ENCODE measurements at places on chromosomes 4 and X. TPM values are rescaled to one million over a fixed set of nuclear protein-coding genes. Genes with fewer than 3 reads are reported as not detected.

DNA sequence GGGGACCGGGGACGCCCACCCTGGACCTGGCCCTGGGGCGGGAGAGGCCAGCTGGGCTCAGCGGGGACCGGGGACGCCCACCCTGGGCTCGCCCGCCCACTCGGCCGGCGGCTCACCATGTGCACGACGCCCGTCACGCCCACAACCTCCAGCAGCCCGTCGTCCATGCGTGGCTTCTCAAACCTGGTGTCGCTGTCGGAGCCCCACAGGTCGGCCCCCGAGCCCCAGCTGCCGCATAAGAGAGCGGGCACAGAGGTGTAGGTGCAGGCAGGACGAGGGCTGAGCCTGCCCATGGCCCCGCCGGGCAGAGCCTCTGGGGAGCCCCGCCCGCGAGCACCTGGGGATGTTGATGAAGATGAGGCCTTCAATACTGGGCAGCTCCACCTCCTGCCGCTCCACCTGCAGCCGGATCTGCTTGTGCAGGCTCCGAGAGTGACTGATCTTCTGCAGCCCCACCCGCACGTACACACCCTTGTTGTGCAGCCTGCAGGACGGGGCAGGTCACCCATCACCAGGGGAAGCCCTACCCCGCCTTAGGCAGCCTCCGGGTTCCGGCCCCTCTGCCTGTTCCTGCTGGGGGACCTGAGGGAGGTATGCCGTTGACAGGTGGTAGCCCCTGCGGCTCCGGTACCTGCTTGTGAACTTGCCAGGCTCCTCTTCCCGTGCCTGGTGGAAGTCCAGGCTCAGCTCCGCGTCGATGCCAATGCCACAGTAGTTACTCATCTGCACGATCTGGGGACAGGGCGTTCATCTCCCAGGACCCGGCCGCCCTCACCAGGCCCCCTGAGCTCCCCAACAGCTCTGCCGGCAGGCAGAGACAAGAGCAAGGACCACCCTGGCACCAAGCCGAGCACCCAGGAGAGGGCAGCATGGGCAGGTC, 11.8 kb downstream of the DGKQ start:
- H3K27me3 ChIP-seq, result no peaks in the 10 kb centered on the region
- H3K4me1 ChIP-seq, result no peaks in the 10 kb centered on the region
- H3K4me3 ChIP-seq, result no peak overlapping the region
- no peaks in the 10 kb centered on the region for H3K36me3 ChIP-seq

DNA sequence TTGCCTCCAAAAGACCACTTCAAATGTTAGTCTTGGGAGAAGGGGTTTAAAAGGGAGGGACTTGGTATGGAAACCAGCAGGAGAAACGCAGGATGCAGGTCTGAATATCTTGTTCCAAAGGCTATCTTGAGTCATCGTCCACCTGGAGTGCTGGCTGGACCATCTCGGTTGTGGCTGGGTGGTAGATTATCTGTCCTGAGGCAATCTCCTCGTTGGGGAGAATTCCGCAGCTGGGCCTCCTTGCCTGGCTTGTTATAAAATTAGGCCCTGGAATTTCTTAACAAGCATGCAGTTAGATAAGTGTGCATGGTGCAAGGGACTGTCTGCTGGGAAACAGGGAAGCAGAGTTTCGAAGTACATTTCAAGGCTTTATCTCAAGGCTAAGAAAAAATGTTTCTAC, 2045.7 kb upstream of the TENM3 start:
- H3K4me1 ChIP-seq, result no peaks in the 10 kb centered on the region
- H3K27ac ChIP-seq, result no peak overlapping the region
- H3K36me3 ChIP-seq, result no peaks in the 10 kb centered on the region
- no peak for DNase-seq
- no peaks in the 10 kb centered on the region for H3K27me3 ChIP-seq

DNA sequence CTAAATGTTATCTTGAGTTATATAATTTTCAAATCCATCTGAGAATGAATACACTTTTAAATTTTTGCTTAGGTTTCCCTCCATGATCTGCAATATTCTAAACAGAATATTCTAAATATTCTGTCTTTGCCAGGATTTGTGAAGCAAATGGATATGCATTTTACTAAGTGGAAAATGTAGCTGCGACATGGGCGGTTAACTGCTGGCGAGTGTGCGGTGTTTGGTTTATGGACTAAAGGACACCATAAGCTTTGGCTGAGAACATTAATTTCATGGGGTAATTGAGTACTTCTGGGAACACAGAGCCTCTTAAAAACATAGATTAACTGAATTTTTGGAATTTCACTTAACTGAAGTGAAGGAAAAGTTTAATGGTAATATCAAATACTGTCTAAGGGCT, 153.8 kb upstream of the ETNPPL start:
- no peaks in the 10 kb centered on the region for H3K36me3 ChIP-seq
- H3K27me3 ChIP-seq, result no peaks in the 10 kb centered on the region
- H3K4me1 ChIP-seq, result no peaks in the 10 kb centered on the region
- DNase-seq, result no peak

- DNase-seq, result no peak
- no peaks in the 10 kb centered on the region for H3K27me3 ChIP-seq
- H3K27ac ChIP-seq, result no peak overlapping the region
- H3K4me3 ChIP-seq, result no peak overlapping the region
These were observed 81.5 kb downstream of the SHROOM2 start for GRCh38 chrX:9867753-9868152.

- H3K27me3 ChIP-seq, result no peaks in the 10 kb centered on the region
- no peaks in the 10 kb centered on the region for H3K4me1 ChIP-seq
- H3K36me3 ChIP-seq, result no peaks in the 10 kb centered on the region
- no peak for DNase-seq
- H3K27ac ChIP-seq, result no peak overlapping the region
- no peak overlapping the region for H3K4me3 ChIP-seq
These were observed 2595.3 kb downstream of the ARAP2 start for GRCh38 chr4:33649015-33649414.

GRCh38 chrX:17732138-17732783, 5.0 kb upstream of the SCML1 start:
- H3K27ac ChIP-seq, result no peak overlapping the region
- no peak overlapping the region for H3K4me3 ChIP-seq
- no peaks in the 10 kb centered on the region for H3K27me3 ChIP-seq
- no peak for DNase-seq
- H3K36me3 ChIP-seq, result no peaks in the 10 kb centered on the region

DNA sequence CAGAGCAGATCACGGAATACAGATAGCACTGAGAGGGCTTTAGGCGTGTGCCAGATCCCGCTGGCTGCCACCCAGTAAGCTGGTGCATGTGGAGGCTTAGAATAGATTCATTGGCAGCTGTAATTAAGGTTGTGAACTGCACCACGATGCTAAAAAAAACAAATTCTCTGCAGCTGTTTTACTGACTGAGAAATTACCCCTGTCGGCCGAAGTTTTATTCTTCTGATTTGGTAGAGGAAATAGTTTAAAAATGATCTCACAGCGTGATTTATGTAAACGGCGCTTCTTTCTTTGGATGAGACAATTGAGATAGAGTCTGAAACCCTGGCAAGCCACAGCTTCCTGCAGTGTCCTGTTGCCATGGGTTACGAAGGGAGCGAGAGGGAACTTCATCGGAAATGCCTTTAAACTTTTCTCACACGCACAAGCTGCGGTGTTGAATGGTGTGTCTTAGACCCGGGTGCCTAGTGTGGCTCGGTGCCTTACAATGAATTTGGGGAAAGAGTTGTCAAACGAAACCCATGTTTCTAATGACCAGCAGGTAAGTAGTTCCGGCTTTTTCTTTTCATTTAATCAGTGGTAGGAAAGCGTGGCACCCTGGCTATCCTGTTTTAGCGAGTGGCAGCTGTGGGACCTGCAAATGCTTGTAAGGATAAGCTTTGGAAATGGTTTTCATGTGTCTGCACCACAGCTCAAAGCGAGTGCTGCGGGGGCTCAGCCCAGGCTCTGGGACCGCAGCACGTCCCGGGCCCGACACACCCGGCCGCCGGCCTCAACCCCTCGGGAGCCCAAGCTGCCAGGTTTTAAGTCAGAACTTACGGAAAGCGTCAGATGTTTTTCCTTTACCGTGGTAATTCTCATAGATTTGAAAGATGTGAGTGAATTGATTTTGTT, 71.7 kb upstream of the HGFAC start:
- peaks cover 12% of the 10 kb centered on the region for H3K27me3 ChIP-seq
- DNase-seq, result no peak
- H3K4me1 ChIP-seq, result peaks cover 14% of the 10 kb centered on the region

- no peaks in the 10 kb centered on the region for H3K27me3 ChIP-seq
- H3K36me3 ChIP-seq, result no peaks in the 10 kb centered on the region
- no peak for DNase-seq
- no peak overlapping the region for H3K27ac ChIP-seq
- no peak overlapping the region for H3K4me3 ChIP-seq
These were observed 107.3 kb downstream of the PSAPL1 start for GRCh38 chr4:7327341-7327885.

GRCh38 chr4:42151568-42152506, 618 bp downstream of the BEND4 start:
- H3K27me3 ChIP-seq, result peaks cover 22% of the 10 kb centered on the region
- H3K27ac ChIP-seq, result no peak overlapping the region
- H3K4me1 ChIP-seq, result peaks cover 9% of the 10 kb centered on the region
- peak overlapping the region; percentile 66 for H3K4me3 ChIP-seq

GRCh38 chrX:105328773-105329172, 108.3 kb upstream of the TEX13A start:
- DNase-seq, result no peak
- no peaks in the 10 kb centered on the region for H3K27me3 ChIP-seq
- H3K27ac ChIP-seq, result no peak overlapping the region
- H3K36me3 ChIP-seq, result no peaks in the 10 kb centered on the region

- no peaks in the 10 kb centered on the region for H3K27me3 ChIP-seq
- H3K4me1 ChIP-seq, result no peaks in the 10 kb centered on the region
- no peak overlapping the region for H3K4me3 ChIP-seq
- DNase-seq, result no peak
These were observed 47.6 kb downstream of the POLA1 start for GRCh38 chrX:24741330-24741729.

- H3K36me3 ChIP-seq, result no peaks in the 10 kb centered on the region
- H3K27me3 ChIP-seq, result no peaks in the 10 kb centered on the region
- H3K4me3 ChIP-seq, result no peak overlapping the region
- DNase-seq, result no peak
- no peak overlapping the region for H3K27ac ChIP-seq
- H3K4me1 ChIP-seq, result no peaks in the 10 kb centered on the region
These were observed 565.8 kb upstream of the SPANXN1 start for GRCh38 chrX:144681501-144681900.

Gene TEX13C
- total RNA-seq, result 0.09 TPM

Gene SH2D1A
- total RNA-seq, result not detected

Gene HSFX1
- total RNA-seq, result 0.63 TPM

Gene WDR1
- total RNA-seq, result 339 TPM

Gene NKX6-1
- total RNA-seq, result 0.45 TPM

Gene MAGEA10
- not detected for total RNA-seq

Gene PAQR3
- total RNA-seq, result 35.2 TPM

Gene VCX
- not detected for total RNA-seq

Measured in H1 (cell line).